HuH-7 (cell line): ENCODE measurements at places on chromosomes 5 and 9.

- no peak for DNase-seq
Measured at GRCh38 chr9:4059437-4059836, 240.4 kb downstream of the GLIS3 start.

DNA sequence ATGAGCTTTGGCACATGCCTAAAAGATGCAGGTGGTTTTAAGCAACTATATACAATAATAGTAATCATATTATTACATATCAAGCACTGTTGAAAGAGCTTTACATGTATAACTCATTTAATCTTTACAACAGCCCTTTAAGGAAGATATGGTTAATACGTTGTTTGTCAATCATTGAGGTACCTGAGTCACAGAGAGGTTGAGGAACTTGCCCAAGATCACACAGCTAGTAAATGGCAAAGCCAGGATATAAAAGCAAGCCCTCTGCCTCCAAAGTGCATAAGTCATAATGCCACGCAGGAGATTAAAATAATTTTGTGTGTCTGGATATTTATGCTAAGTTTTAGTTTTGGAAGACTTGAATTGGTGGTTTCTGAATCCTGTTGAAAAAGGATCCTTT is 90.2 kb downstream of the DAPK1 start:
- DNase-seq = no peak

GRCh38 chr5:32210151-32210550 is 36.0 kb upstream of the GOLPH3 start:
- DNase-seq = no peak

DNA sequence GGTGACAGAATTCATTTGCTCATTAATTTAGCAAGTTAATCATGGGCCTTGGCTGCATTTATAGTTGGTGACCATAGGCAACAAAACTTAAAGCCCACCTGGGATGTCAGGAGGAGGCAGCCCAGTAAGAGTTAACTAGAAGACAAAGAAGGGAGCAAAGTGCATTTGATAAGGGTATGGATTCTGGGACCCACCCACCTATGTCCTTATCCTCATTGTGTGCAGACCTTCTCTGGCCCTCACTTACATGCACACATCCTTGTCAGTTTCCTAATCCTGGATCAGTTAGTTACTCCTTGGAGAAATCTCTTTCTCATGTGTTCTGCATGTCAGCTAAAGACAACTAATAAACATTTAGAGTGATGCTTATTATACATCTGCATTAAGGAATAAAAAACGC is 24.6 kb downstream of the MEF2C start:
- no peak for DNase-seq

- DNase-seq = no peak
Measured at GRCh38 chr5:80884929-80885328, 75.2 kb upstream of the RASGRF2 start.

- no peak for DNase-seq
Measured at GRCh38 chr9:105621001-105621400, 41.3 kb upstream of the TAL2 start.

GRCh38 chr5:124698770-124699169 is 47.7 kb downstream of the ZNF608 start:
- no peak for DNase-seq

DNA sequence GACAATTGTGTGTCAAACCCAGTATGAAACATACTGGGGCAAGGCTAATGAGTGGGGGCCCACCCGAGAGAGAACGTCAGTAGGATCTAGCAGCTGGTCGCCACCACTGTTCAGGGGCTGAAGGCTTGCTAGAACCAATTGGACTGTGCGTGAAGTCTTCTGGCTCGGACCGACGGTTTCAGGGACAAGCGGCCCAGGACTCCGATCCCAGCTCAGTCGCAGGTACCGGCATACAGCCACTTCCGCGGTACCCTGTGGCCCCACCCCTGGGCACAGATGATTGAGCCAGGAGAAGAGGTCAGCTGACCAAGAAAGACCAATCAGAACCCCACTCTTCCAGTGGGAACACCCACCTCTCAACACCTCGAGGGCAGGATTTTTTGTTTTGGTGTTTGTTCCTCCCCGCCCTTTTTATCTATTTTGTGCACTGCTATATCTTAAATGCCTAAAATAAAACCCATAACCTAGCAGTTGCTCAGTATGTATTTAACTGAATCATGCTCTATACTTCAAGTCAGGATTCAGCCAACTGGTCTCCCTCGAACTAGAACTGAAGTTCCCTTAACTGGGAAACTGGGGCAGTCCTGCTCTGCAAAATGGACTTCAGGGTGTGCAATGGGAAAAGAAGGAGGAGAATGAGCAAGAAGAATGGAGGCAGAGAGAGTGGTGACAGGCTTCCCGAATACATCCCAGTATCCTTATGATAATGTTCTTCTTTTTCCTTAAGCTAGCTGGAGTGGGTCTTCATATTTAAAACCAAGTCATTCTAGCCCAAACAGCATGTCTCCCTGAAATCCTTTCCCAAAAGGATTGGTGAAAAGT is 21.1 kb upstream of the CPEB4 start:
- no peak for DNase-seq

DNA sequence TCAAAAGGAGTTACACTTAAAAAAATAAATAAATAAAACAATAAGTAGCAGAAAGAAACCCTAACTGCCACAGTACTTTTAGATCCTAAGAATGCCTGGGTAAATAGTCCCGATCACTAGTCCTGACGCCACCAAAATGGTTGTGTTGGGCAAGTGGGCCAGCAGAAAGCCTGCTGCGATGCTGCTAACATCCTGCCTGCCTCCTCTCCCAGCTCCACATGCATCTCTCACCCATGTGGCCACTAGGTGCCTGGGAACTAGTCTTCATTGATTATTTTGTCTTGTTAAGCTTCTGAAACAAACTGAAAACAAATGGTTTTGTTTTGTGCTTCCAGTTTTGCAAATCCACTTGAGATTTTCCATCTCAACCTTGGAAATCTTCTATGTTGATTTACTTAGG is 54.4 kb upstream of the TRAF1 start:
- no peak for DNase-seq

- DNase-seq = no peak
Measured at GRCh38 chr5:76652809-76653414, 29.7 kb upstream of the F2RL2 start.

DNA sequence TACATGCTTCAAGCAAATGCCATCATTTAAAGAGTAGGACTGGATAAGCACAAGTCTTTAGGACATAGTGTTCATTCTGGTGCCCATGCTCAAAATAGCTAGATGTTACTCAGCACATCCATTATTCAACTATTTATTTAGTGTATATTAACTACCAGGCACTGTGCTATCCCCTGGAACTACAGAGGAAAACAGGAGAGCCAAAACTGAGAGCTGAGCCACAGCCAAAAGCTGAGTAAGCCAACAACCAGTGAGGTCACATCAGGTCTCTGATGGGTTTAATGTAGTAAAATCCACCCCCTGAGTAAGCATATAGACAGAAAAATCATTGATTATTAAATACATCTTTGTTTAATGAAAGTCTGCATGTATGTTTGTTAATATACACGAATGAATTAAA is 469.3 kb upstream of the DMAC1 start:
- no peak for DNase-seq

DNA sequence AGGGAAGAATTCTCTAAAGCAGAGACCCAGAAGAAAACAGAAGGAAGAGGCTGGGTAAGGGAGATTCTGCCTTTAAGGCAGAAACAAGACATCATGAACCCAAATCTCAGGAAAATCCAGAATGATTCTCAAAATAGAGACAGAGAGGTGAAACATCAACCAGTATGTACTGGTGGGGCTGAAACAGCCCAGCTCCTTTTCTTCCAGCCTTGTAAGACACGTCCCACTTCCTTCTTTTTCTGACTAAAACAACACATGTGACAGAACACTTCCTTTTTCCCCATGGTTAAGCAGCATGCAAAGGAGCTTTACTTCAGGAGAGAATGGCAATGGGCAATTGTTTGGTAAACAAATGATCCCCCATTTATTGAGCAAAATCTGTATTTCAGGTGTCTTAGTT is 230.8 kb upstream of the NR4A3 start:
- no peak for DNase-seq

- DNase-seq = no peak
Measured at GRCh38 chr5:73672132-73672531, 46.1 kb downstream of the ARHGEF28 start.

GRCh38 chr5:125125031-125125823 is 378.8 kb upstream of the ZNF608 start:
- no peak for DNase-seq

DNA sequence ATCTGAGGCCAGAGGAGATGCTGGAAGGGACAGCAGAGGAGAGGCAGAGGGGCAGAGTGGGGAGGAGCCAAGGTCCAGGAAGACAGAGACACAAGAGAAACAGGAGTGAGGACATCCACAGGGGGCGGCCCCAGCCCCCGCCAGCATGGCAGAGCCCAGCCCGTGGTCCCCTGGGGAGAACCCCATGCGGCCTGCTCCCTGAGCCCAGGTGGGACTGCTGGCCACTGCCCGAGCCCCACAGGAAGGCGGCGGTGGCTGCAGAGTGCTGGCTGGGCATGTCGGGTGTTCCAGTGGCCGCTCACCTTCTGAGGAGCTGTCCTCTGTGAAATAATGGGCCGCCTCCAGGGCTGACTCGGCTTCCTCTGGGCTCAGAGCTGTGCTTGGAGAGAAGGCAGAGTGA is 8.9 kb upstream of the MRNIP start:
- no peak for DNase-seq

GRCh38 chr5:36397901-36398536 is 96.3 kb upstream of the RANBP3L start:
- DNase-seq = no peak

DNA sequence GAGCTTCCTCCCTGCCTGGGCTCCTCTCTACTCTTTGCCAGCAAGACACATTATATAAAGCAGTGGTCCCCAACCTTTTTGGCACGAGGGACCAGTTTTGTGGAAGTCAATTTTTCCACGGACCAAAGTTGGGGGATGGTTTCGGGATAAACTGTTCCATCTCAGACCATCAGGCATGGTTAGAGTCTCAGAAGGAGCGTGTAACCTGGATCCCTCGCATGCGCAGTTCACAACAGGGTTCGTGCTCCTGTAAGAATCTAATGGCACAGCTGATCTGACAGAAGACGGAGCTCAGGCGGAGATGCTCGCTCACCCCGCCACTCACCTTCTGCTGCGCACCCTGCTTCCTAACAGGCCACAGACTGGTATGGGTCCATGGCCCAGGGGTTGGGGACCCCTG is 142.8 kb downstream of the LIFR start:
- no peak for DNase-seq

DNA sequence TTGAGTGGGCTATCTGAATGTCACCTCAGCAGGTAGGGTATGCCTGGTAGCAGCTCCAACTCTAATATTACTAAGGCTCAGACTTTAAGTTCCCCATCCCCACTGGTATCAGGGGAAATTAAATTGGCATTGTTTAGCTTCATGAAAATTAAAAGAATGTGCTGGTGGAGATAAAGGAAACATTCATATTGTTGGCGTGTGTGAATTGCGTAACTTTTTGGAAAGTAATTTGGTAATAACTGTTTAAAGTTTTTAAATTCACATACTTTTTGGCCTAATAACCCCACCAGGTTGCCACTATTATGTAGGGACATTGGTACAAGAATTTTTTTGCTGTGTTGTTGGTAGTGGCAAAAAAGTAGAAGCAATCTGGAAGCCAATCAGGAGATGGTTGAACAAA is 29.4 kb downstream of the TNPO1 start:
- no peak for DNase-seq

- DNase-seq = no peak
Measured at GRCh38 chr5:154523709-154524108, 45.7 kb upstream of the HAND1 start.

DNA sequence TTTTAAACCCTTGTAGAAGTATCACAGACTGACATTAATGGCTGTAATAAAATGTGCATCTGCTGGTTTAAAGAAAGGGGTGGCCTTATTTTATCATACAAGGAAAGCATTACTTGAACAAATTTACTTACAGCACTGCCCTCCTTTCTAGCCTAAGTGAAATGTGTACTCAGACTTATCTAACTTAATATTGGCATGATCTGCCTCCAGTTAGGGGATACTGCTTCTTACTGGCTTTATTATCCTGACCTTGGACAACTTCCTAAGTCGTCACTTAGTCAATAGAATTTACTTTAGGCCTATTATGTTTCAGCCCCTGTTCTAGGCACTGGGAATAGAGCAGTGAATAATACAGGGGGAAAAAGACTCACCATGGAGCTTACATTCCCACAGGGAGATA is 79.4 kb downstream of the TEK start:
- DNase-seq = no peak

GRCh38 chr9:91117959-91118703 is 243.6 kb downstream of the AUH start:
- DNase-seq = no peak

GRCh38 chr9:112020680-112021596 is 124.3 kb downstream of the UGCG start:
- DNase-seq = no peak

DNA sequence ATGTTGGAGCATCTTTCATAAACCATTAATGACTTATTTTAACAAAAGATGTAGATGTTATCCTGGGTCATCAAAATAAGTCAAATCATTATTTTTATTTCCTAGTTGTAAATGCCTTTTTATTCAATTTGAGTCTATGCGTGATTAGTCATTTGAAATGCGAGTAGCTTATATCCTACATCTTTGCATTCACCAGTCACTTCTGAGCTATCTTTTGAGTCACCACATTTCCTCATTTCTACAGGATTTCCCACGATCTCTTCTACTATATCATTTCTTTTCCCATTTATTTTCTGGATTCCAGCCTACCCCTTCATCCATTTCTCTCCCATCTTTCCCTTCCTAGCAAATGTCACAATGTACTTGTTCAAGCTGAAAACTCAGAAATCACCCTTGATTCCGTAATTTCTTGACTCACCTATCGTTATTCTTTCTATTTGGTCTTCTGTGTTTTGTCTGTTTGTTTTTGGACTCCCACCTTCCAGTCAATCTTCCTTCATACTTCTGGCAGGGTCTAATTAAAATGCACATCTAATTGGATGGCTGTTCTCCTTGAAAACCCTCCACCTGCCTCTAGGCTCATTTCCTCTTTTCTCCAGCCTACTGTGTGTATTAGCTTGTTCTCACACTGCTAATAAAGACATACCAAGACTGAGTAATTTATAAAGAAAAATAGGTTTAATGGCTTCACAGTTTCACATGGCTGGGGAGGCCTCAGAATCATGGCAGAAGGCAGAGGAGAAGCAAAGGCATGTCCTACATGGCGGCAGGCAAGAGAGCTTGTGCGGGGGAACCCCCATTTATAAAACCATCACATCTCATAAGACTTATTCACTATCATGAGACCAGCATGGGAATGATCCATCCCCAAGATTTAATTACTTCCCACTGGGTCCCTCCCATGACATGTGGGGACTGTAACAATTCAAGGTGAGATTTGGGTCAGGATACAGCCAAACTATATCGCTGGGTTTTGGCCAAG is 112.4 kb downstream of the MEF2C start:
- no peak for DNase-seq

- no peak for DNase-seq
Measured at GRCh38 chr5:59260973-59261372, 632.6 kb downstream of the PDE4D start.
